Peyer's patch (tissue), 4 donors: ENCODE measurements at places on chromosomes 11 and 22.

- no peak for DNase-seq
Measured at GRCh38 chr11:86249307-86250098, 5.0 kb downstream of the EED start.

- DNase-seq: no peak
Measured at GRCh38 chr11:1341928-1342524, 32.6 kb upstream of the TOLLIP start.

GRCh38 chr11:88303037-88303436 lies 34.5 kb downstream of the CTSC start:
- no peak for DNase-seq

GRCh38 chr22:48333323-48333763 lies 1494.3 kb downstream of the BRD1 start:
- DNase-seq: peak; percentile 31

DNA sequence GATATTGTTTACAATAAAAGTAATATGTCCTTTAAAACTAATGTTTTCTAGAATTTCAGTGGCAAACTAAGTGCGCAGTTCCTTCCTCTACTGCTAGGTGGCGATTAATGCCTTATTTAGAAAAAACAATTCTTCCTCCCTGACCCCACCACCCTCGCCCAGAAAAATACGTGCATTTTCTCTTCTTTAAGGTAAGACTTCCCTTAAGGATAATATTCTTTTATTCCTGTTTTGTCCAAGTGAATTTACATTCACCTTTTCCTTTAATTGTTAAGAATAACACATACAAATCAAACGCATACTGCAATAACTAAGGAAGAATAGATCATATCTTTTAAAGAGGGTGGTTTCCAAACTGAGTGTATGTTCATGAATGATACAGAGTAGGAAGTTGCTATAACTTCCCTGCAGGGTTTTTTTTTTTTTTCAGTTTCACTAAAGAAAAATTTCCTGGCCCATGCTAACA lies 17.0 kb upstream of the PSMA1 start:
- DNase-seq: peak; percentile 76

GRCh38 chr22:44271010-44271500 lies 41.7 kb downstream of the SHISAL1 start:
- no peak for DNase-seq

DNA sequence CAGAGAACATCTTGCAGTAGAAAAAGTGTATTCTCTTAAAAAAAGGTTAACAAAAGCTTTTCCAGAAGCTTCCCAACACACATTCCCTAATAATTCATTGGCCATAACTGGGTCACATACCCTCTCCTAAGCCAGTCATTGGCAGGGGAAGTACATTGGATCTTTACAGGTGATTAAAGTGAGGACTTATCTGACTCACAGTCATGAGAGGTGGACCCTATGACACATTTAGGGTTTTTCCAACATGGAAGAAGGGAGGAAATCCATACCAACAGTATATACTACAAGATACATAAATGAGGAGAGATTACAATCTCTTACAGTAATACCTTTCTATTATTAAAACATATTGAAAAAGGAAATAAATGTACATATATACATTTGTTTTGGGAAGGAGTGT lies 72.2 kb downstream of the CCDC73 start:
- no peak for DNase-seq

DNA sequence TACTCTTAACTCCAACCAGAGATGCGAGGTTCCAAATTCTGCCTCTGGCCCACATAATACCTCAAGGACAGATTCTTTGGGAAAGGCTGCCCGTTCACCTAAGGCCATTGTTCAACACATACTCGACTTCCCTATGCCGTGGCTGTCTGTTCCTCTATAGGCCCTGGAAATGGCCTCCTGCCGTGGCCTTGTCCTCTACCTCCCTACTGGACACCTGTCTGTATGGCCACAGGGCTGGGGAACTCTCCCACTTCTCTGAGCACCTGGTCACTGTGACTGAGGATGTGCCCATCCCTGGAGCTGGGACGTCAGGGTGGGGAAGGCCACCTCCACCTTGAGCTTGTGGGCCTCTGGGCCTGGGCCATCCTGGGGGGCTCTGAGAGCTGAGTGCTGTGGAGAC lies 340.5 kb upstream of the B3GAT1 start:
- no peak for DNase-seq

DNA sequence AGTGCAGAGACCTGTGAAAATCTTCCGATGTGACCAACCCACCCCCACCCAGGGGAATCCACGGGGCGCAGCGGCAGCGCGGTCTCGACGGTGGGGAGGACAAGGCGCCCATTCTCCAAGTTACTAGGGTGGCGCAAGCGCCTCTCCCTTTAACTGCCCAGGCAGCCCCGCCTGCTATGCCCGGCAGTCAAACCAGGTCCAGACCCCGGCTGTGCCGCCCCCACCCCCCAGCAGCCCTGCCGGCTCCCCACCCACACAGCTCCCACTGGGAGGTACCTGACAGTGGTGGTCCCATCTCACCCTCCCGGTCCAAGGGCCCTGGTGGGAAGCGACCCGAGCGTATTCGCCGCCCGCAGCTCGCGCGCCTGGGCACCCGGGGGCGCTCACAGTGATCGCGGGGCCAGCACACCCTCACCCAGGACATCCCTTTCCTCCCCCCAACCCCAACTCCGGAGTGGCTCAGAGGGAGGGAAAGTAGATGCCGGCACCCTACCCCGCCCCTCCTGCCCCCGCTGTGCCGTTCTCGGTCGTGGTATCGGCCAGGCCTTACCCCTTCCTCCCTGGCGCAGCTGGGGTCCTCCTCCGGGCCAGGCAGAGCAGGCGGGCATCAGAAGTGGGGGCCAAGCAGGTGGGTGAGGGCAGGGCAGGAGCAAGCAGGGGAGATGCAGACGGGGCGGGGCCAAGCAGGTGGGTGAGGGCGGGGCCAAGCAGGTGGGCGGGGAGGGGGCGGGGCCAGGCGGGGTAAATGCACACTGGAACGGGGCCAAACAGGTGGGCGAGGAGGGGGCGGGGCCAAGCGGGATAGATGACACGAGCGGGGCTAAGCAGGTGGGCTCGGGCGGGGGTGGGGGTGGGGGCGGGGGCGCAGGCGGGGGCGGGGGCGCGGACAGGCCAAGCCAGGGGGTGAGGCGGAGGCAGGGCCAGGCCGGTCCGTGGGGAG lies at the start of gene TRPM5:
TSS of gene TRPM5 (minus strand) at position 634 of the 940 bp plus-strand sequence. CDS start 21,478 bp downstream, outside the sequence.
- peak; percentile 89 for DNase-seq

GRCh38 chr22:27804470-27805297 lies 3.1 kb upstream of the MN1 start:
- no peak for DNase-seq

DNA sequence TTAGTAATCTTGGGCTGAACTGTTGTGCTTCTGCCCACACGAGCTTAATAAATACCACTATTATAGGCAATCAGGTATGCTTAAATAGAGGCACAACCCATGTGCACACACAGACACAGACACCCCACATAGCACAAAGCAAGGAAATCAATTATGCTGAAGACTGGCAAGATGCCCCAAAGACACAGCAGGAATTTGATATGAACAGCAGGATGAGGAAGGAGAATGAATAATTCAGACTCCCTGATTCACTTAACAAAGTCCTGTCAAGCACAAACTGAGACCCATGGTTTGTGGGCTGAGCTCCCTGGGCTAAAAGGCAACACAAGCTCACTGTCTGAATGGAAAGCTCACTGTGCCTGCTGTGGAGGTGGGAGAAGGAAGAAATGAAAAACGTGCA lies 42.5 kb downstream of the RBFOX2 start:
- no peak for DNase-seq

DNA sequence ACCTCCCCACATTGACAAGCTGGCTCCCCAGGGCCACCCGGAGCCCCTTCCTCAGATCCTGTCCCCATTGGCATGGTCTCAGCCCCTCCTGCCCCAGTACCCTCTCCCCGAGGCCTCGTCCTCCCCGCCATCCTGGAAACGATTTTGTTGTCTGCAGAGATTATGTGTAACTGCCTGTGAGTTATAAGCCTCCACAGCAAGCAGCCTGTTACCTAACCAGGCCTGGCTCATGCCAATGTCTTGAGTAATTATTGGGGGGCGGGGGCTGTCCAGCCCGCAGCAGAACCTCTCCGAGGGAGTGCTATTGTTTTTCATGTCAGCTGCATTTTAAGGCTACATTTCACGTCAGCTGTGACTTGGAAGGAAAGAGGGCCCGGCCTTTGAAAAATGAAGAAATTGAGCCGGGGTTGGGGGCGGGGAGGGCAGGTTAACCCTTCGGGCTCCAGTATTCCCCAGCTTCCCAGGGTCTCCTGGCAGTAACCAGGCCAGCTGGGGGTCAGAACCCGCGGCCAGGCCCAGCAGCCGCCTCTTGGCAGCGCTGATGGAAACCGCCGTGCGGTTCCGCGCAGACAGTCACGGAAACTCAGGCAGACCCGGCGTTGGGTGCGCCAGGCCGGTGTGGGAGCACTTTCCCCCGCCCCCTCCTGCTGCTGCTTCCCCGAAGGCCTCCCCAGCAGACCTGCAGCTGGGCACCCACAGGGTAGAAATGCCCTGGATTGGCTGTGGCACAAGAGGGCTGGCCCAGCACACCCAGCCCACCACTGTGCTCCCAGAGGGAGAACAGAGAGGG lies 59.5 kb downstream of the CDKN1C start:
- peak; percentile 71 for DNase-seq

DNA sequence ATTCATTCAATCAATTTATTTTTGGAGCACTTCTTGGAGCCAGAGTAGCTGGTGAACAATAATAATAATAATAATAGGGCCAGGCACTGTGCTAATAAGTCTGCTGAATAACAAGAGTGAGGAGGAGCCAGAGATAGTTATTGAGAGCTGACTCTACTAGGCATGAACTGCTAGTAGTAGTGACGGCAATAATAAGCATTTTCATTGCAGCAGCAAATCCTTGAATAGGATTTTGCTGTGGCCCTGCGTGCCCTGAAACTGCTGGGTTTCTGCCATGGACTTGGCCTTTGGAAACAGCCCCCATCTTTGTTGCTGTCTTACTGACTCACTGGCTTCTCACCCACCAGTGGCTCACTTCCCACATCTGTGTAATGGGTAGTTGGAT lies 545.9 kb downstream of the MIAT start:
- no peak for DNase-seq

- no peak for DNase-seq
Measured at GRCh38 chr11:126530416-126530815, 174.9 kb downstream of the ST3GAL4 start.

- no peak for DNase-seq
Measured at GRCh38 chr11:121249039-121249663, 43.4 kb upstream of the SC5D start.
